NCI-H1048 (cell line): ENCODE measurements at places on chromosomes 5 and 9.

DNA sequence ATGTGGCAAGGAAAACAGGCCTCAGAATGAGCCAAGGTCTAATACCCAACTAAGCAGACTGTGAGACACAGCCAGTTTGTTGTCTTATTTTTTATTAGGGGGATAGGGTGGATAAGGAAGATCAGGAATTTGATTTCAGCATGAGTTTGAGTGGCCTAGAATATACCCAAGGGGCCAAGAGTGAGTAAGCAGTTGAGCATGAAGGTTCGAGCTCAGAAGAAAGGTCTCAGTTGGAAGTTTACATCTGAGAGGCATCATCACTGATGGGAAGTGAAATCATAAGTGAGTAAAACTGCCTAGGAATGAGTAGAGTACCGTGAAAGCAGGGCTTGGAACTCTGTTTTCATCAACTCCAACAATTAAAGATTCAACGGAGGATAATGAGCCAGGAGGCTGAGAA is 12.6 kb downstream of the PSMD5 start:
- no peak for DNase-seq

DNA sequence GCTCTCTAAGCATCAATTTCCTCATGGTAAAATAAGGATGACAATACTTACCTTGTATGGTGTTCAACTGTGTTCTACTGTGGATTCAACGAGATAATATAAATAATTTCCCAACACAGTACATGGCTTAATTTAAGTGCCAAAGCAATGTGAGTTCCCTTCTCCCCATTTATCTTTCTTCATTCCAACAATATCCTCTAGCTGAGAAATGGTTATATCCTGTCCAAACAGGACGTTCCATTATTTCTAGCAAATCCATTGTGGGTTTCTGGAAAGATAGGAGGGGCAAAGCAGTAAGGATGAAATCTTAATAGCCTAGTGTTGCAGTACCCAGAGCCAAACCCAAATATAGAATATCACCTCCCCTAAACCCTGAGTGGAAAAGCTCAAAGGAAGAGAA is 22.0 kb downstream of the ABCA1 start:
- DNase-seq, result no peak

- DNase-seq, result no peak
Measured at GRCh38 chr9:119458068-119458467, 88.8 kb upstream of the BRINP1 start.

GRCh38 chr5:89097103-89097502 is 214.1 kb upstream of the MEF2C start:
- DNase-seq, result no peak

- no peak for DNase-seq
Measured at GRCh38 chr5:76809141-76809540, 9.7 kb upstream of the F2RL1 start.

DNA sequence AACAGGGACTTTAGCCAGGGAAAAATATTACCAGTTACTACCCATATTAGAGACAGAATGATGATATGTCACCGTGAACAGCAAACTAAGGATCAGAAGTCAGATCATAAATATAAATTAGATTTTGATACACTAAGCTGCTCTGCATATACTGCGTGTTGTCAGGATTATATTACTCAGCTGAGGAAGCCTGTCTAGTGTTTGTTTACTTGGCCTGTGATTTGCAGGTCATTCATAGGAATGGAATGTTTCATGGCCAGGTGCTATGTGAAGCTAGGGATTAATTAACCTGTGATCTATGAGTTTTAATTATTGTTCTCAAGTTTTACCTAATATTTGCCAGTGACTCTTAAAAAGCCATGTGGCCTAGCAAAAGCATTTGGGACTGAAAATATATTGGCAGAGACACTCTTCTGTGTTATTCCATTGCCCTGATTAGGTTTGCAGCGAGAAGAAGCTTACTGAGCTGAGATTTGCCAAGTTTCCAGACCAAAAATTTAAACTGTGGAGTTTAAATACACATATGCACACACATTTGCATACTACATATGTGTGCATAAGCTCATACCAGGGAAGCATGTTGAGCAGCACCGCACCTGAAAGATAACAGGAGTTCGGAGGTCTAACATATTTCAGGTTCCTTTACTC is 496.3 kb upstream of the GRIA1 start:
- DNase-seq, result no peak

GRCh38 chr9:123776708-123777537 is 153.0 kb downstream of the DENND1A start:
- peak; percentile 39 for DNase-seq

DNA sequence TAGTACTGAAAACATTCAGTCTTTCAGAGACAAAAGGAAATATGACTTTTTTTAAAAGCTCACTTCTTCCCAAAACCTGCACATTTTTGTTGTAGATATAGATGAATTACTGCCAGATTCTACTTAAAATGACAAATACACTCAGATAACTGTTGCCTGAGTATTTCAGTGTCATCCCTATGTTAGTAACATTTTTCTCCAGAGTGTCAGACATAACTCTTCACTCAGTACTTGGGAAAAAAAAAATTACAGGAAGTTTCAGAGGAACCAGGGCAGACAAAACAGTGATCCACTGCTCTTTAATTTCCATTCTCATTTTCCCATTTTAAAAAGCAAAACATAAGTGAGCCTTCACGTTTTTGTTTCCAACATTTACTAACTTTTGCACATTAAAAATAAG is 79.3 kb upstream of the ITGA1 start:
- no peak for DNase-seq

- DNase-seq, result no peak
Measured at GRCh38 chr9:131708226-131709002, 31.5 kb downstream of the RAPGEF1 start.

- DNase-seq, result no peak
Measured at GRCh38 chr9:7901621-7902020, 102.0 kb upstream of the DMAC1 start.

GRCh38 chr9:84278130-84278529 is 62.4 kb downstream of the SLC28A3 start:
- DNase-seq, result no peak

- no peak for DNase-seq
Measured at GRCh38 chr5:126419102-126419501, 4.1 kb upstream of the GRAMD2B start.

DNA sequence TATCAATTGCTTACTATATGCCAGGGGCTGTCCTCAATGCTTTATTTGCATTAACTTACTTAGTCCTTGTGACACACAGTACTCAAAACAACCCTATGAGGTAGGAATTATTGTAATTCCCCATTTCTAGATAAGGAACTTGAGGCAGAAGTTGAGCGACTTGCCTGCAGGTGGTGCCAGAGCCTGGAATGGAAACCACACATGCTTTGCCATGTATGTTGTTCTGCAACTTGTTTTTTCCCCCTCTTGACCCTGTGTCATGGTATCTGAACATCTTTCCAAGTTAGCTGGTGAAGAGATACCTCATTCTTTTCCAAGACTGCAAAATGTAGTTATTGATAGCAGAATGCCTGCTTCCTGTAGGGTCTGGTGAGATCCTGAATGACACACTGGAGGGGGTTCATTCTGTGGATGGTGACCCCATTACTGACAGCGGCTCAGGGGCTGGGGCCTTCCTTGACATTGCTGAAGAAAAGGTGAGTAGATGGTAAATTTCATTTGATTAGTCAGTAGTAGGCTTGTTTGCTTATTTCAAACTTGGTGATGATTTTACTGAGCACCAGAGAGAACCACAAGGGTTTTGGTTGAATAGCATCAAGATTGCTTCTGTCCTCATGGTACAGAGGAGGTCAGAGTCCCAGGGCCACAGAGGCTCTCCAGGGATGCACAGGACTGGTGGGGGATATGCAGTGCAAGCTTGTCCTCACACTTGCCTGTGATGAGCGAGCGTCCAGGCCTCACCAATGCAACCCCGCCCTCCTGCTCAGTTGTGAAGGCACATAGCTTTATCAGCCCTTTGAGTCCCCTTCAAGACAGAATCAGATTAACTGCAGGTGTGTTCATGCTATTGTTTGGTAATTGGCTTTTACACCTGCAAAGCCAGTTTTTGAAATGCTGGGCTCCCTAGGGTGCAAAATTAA is 57.0 kb downstream of the COL15A1 start:
- no peak for DNase-seq

DNA sequence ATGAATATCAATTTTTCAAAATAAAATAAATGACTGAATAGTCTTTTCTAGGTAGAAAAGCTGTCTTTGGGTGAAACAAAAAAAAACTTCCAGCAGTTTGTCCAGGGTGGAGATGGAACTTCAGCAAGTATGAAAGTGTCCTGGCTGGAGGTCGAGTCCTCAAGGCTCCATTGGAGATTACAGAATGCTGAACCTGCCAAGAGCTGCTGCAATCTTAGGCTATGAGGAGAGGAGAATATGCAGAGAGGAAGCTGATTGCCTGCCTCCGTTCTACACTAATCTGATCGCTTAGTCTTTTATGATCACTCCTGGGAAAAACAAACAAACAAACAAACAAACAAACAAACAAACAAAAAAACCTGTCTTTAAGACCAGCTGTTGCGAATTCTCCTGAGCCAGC is 50.6 kb downstream of the NREP start:
- DNase-seq, result no peak

DNA sequence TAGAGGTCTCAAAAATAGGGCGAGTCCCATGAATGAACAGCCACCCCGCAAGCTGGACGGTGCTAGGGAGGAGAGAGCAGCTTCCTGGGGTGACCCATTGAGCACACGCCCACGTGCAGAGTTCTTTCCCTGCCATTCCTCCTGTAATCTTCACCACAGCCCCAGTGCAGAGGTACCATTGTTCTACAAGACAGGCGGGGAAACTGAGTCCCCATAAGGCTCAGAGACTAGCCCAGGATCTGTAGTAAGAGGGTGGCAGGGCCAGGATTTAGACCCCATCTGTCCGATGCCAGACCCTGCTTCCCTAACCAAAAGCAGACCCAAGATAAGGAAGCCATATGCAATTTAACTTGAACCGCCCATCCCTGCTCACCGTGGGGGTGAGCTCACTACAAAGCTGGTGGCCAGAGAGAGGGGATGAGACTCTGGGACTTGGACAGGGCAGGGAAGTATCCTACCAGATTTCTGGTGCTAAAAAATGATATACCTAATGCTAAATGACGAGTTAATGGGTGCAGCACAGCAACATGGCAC is 36.7 kb upstream of the ORM1 start:
- DNase-seq, result no peak

DNA sequence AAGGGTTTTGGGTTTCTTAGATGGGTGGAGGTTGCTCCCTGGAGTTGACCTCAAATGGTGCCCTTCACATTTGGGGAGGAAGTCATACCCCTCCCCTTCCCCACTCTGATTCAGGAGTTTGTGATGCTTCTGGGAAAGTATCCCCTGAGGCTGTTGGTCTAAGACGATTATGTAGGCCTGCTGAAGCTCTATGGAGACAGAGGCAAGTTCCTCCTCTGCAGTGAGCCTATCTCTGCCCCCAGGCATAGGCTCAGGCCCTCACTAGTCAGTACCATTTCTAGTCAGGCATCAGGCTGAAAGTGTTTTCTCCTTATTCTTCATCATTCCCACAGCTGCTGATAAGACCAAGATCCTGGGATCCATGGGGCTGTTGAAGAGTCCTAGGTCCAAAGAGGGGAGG is 271.6 kb upstream of the NUDT12 start:
- no peak for DNase-seq

DNA sequence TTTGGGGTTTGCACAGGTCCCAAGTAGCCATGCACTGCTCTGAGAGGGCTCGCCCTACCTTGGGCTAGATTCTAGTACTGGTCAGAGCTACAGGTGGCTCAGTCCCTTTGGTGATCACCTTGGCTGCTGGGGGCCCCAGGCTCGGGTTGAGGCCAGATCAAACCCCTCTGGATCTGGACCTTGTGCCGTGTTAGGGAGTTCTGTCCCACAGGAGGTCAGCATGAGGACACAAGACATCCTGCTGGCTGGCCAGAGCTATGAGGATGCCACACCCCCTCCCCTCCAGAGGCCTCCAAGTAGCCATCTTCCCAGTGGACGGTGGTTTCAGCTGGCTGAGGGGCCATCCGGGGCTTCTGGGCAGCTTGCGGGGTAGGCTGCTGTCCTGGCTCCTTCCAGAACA is 10.6 kb downstream of the CDK20 start:
- no peak for DNase-seq

DNA sequence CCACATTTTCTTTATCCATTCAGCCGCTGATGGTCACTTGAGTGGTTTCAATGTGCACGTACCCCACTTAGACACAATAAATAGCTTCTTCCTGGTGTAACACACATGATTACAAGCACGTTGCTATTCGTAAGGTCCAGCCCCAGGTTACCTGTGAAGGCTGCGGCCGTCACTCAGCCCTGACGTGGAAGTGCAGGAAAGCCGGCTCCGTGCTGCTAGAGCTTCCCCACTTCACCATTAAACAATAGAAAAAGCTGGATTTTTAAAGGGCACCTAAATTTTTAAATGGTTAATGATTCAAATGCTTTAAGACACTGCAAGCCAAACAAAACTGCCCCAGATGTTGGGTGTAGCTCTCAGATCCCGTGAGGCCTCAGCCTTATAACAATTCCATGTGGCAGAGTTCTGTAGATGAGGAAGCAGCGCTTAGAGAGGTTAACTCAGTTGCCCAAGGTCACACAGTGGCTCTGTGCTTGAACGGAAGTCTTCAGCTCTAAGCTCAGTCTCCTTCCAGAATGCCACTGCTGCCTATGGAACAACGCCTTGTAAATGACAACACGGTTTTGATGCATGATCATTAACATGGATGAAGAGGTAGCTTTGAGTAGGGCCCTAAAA is 125.7 kb downstream of the COL23A1 start:
- DNase-seq, result no peak

DNA sequence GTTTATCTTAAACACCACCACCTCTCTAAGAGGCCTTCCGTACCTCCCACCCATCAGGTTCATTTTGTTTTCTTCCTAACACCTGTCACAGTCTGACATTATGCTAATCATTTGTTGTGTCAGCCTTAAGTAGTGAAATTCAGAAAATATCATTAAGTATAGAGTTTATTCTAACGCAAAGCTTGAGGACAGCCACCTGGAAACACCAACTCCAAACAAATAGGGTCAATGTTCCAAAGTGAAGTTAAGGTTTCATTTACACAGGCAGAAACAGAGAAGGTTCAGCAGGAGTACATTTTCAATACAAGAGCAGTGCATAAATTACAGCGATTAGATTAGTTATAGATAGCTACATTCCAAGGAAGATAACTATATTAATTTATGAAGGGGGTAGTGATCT is 1.3 kb upstream of the SMC5 start:
- DNase-seq, result no peak
